CD4-positive, alpha-beta T cell treated with Interleukin-2 at 100 ng/mL for 4 hours (primary cell): ENCODE measurements at places on chromosomes 2 and 18.

- no peak for DNase-seq
Observed at GRCh38 chr2:196284144-196284844, 112.9 kb upstream of the STK17B start.

DNA sequence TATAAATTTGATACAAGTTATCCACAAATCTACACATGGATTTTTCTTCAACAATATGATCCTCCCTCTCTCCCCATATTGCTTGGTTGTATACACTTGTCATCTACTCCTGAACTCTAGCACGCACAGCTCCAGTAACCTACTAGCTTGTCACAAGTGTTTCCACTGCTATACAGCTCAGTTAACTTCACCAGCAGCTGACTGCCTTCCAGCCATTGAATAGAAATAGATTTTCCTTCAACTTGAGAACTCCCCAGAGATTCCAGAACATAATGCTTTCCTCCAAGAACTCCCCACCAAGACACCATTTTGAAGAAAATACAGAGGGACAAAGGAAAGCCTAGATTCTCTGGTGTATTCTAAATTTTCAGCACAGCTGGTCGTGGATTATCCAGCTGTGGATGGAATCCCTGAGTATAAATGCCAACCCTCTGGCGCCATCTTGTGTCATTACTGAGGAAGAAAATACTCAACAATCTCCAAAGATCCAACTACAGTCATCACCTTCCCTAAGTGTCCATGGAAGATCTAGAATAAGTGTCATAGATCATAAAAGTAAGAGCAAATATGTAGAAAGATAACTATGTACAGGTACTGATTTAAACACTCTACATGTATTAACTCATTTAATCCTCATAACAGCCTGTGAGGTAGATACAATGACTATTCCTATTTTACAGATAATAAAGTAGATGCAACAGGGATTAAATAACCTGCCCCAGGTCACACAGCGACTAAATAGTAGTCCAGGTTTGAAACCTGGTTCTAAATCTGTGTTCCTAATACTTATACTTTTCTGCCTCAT, 156.7 kb downstream of the ARHGAP28 start:
- DNase-seq: no peak

DNA sequence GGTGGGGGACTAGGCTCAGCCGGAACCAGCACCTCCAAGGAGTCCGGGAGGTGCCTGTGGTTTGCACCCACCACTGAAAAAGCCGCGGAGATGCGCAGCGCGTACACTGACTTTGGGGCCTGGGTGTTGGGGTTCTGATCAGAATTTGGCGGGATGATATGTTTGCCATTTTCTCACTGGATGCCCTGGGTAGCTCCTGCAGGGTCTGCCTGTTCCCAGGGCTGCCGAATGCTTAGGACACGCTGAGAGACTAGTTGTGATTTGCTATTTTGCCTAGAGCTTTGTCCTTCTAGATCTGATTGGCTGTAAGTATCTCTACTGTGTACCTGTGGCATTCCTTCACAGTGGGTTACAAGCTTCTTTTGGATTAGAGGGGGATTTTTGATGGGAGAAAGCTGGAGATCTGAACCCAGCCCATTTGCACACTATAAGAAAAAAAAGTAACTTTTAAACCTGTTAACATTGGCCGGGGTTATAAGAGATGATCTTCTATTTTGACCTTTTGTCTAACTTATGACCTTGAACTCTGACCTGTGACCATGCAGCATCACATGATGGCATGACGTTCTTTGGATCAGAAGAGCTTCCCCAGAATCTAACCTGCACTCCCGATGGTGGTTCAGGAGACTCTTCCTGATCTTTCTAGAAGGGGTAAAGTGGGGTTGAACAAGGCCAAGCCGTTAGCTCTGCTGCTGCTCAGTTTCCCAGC, 1.6 kb downstream of the KCNE4 start:
- no peak for DNase-seq

- DNase-seq: no peak
Observed at GRCh38 chr2:33496150-33496549, 19.7 kb downstream of the RASGRP3 start.

DNA sequence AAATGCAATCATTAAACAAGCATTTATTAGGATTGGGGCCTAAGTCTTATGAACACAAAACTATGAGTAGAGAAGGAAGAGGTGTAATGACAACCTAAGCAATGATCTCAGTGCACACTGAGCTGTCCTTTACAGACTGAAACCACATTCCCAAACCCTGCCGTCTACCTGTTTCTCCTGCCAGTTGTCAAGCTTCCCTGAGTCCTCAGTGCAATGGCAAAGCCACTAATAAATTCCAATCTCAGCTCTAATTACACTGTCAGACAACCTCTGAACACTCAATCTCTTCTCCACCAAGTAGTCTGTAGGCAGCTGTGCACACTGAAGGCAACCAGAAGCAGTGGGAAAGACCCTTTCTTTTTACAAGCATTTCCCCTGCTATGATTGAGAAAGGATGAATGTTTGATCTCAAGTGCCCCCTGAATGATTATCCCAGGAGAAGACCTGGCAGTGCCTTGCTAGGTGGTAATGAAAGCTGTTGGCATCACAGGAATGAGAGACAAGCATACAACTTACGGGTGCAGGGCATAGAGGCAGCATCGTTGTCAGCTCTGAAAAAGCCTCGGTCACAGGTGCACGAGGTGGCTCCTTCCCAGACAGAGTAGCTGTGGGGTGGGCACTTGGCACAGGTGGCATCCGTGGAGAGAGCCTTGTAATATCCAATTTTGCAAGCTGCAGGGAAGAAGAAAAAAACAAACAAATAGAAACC, 71.4 kb downstream of the EPHA4 start:
- DNase-seq: no peak
